ENCODE measurements at places on chromosomes 6 and 20. TPM values are rescaled to one million over a fixed set of nuclear protein-coding genes. Genes with fewer than 3 reads are reported as not detected.

DNA sequence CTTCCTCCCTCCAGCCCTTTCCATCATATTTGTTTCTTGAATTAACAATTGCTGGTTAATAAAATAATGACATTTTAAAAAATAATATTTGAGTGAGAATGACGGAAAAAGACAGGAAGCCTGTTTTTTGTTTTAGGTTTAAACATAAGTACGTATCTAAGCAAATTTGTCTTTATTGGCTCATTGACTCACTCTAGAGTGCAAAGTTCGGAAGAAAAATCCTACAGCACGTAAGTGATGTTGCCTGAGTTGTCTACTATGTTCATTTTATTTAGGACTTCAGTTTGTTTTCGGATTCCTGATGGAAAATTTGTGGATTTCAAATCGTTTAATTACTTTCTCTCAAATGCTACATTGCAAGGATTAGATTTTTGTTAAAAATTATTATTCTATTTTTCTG lies 1435.7 kb upstream of the ADGRB3 start:
- H3K27ac ChIP-seq = no peak overlapping the region
- H3K4me3 ChIP-seq = no peak overlapping the region
- H3K27me3 ChIP-seq = no peaks in the 10 kb centered on the region
- no peak for DNase-seq

- H3K36me3 ChIP-seq = no peaks in the 10 kb centered on the region
- H3K4me3 ChIP-seq = no peak overlapping the region
- no peaks in the 10 kb centered on the region for H3K4me1 ChIP-seq
- H3K27me3 ChIP-seq = peaks cover 4% of the 10 kb centered on the region
- no peak overlapping the region for H3K27ac ChIP-seq
- no peak for DNase-seq
Measured at GRCh38 chr6:169427856-169428255, 174.2 kb upstream of the THBS2 start.

GRCh38 chr6:111639266-111639665 lies 33.6 kb upstream of the TRAF3IP2 start:
- H3K36me3 ChIP-seq = no peaks in the 10 kb centered on the region
- no peak overlapping the region for H3K27ac ChIP-seq
- DNase-seq = no peak
- H3K4me3 ChIP-seq = no peak overlapping the region

DNA sequence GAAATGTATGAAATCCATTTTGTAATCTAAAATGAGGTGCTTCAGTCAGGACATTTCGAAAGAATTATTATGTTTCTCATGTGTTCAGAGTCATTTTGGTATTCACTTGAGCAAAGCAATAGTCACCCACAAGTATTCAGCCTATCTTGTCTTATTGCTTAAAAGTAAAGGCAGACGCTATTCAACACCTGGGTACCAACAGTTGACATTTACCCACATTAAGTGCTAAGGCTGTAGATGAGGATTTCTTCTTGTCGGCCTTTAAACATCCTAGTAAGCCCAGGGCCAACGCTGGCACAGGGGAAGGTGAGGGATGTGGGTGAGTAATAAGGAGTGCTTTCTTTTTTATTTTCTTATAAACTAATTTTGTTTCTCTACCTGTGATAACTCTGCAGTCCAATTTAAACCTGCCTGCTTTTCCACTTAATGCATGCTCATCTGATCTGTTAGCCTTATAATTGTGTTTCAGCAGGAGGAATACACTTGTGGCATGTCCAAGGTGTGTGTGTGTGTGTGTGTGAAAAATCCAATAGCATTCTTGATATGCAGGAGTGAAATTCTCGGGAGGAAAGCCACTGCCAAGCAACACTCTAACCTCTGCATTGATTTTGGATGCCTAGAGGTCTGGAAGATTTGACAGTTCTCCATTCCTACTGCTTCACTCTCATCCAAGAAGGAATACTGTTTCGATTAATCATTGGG lies 252.0 kb downstream of the SOX4 start:
- no peak for DNase-seq
- H3K4me1 ChIP-seq = peaks cover 14% of the 10 kb centered on the region
- H3K27me3 ChIP-seq = peaks cover 4% of the 10 kb centered on the region
- H3K4me3 ChIP-seq = no peak overlapping the region
- H3K36me3 ChIP-seq = no peaks in the 10 kb centered on the region

DNA sequence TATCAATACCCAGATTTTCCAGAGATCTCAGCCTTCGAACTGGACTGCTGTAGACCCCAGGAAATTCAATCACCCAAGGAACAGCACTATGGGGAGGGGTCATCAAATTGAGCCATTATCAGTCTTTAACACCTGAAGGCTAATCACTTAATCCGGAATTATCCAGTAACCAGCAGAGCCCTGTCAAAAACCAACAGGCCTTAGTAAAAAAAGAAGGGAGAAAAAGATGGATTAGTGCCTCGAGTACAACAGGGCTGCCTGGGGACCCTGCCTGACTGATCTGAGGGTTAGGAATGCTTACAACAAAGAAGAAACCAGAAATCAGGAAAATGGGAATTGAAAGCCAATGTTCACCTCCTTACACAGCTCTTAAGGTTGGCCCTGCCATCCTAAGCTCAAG lies 7.6 kb downstream of the RRAGD start:
- H3K4me1 ChIP-seq = no peaks in the 10 kb centered on the region
- no peak overlapping the region for H3K4me3 ChIP-seq
- H3K27me3 ChIP-seq = no peaks in the 10 kb centered on the region
- H3K36me3 ChIP-seq = no peaks in the 10 kb centered on the region
- H3K27ac ChIP-seq = no peak overlapping the region

- no peaks in the 10 kb centered on the region for H3K4me1 ChIP-seq
- H3K27me3 ChIP-seq = no peaks in the 10 kb centered on the region
- no peak overlapping the region for H3K27ac ChIP-seq
Measured at GRCh38 chr20:45341579-45341938, 6.7 kb downstream of the SDC4 start.

- peaks cover 4% of the 10 kb centered on the region for H3K4me1 ChIP-seq
- no peaks in the 10 kb centered on the region for H3K36me3 ChIP-seq
- no peak overlapping the region for H3K27ac ChIP-seq
- H3K27me3 ChIP-seq = no peaks in the 10 kb centered on the region
Measured at GRCh38 chr6:21441386-21441785, 152.2 kb upstream of the SOX4 start.

- DNase-seq = no peak
- H3K36me3 ChIP-seq = no peaks in the 10 kb centered on the region
- H3K27ac ChIP-seq = no peak overlapping the region
Measured at GRCh38 chr20:19973961-19974629, 43.1 kb upstream of the NAA20 start.

GRCh38 chr20:43942667-43943285 lies 28.1 kb downstream of the TOX2 start:
- DNase-seq = no peak
- no peak overlapping the region for H3K4me3 ChIP-seq
- H3K27ac ChIP-seq = peak overlapping the region; percentile 54
- peaks cover 71% of the 10 kb centered on the region for H3K4me1 ChIP-seq
- H3K27me3 ChIP-seq = no peaks in the 10 kb centered on the region

- H3K36me3 ChIP-seq = no peaks in the 10 kb centered on the region
- H3K4me3 ChIP-seq = no peak overlapping the region
- peak overlapping the region; percentile 80 for H3K27ac ChIP-seq
- peaks cover 9% of the 10 kb centered on the region for H3K4me1 ChIP-seq
- no peak for DNase-seq
Measured at GRCh38 chr6:5259428-5259827, 1.3 kb downstream of the LYRM4 start.

DNA sequence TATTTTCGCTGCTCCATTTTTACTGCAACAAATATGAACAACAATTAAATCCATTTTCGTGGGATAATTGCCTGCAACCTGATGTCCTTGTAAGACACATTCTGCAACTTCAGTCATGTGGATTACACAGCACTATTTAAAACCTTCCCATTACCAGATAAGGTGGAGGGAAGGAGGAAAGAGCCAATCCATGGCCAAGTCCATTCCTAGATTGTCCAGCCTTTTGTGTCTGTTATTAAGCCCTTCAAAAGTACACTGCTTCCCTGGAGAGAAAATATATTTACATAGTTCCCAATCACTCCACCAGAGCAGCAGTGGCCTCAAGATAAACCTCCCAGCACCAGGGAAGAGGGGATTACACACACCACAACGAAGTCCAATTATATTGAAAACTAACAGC lies 347.9 kb downstream of the CDH26 start:
- H3K4me3 ChIP-seq = no peak overlapping the region
- no peaks in the 10 kb centered on the region for H3K27me3 ChIP-seq
- no peak overlapping the region for H3K27ac ChIP-seq
- H3K4me1 ChIP-seq = no peaks in the 10 kb centered on the region

DNA sequence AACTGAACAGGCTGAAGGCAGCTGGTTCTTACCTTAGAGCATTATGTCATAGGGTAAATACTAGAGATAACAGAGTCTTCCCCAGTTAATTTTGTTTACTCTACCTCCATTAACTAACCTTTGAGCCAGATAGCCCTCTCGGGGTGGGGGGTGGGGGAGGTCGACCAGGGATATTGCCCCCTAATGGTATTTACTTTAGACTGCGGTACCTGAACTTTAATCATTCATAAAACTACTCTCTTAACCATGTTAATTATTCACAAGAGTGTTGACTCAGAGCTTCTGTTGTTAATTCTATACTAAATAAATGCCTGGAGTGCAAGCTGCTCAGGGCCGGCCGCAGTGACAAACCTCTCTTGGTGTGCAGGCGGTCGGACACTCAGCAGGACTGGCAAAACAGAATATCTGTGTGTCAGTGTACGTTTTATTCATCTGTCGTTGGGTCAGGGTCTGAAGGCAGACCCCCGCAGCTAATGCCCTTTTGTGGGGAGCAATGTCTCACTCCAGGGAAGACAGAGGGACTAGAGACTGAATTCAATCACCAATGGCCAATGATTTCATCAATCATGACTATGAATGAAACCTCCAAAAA lies 152.4 kb upstream of the COL21A1 start:
- no peak overlapping the region for H3K4me3 ChIP-seq
- no peaks in the 10 kb centered on the region for H3K27me3 ChIP-seq
- no peaks in the 10 kb centered on the region for H3K36me3 ChIP-seq
- no peak for DNase-seq

- H3K27ac ChIP-seq = no peak overlapping the region
- peaks cover 35% of the 10 kb centered on the region for H3K36me3 ChIP-seq
- no peak for DNase-seq
- H3K4me1 ChIP-seq = no peaks in the 10 kb centered on the region
- no peak overlapping the region for H3K4me3 ChIP-seq
Measured at GRCh38 chr20:37866051-37866450, 36.9 kb upstream of the VSTM2L start.

- DNase-seq = no peak
- no peak overlapping the region for H3K4me3 ChIP-seq
- no peaks in the 10 kb centered on the region for H3K27me3 ChIP-seq
Measured at GRCh38 chr6:5422321-5422915, 161.1 kb downstream of the FARS2 start.

DNA sequence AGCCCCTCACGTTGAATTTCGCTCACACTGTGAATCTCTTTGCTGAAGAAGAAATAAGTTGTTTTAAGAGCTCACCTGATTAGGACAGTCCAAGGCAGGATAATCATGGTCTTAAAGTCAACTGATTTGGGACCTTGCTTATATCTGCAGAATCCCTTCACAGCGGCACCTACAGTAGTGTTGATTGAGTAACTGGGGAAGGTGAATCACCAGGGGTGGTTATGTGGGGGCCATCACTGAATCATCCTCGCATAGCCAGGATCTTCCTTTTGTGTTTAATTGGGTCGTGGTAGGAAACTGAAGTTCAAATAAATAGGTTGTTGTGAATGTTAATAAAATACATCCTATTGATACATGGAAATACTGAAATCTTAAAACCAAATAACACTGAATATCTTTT lies 20.2 kb upstream of the MICA start:
- no peaks in the 10 kb centered on the region for H3K36me3 ChIP-seq
- no peaks in the 10 kb centered on the region for H3K4me1 ChIP-seq
- no peak overlapping the region for H3K4me3 ChIP-seq
- H3K27me3 ChIP-seq = peaks cover 24% of the 10 kb centered on the region
- no peak overlapping the region for H3K27ac ChIP-seq
- no peak for DNase-seq

Gene ALDH8A1
- total RNA-seq = 3.6 TPM

Gene NKX2-4
- total RNA-seq = not detected

Gene ZBTB46
- total RNA-seq = 0.20 TPM

Gene ARFGEF3
- total RNA-seq = not detected

Gene SLC22A23
- 12.1 TPM for total RNA-seq

All from T-cell (primary cell).